Brain (organoid and tissue), 16 donors: ENCODE measurements at places on chromosomes 16 and 17. TPM values are rescaled to one million over a fixed set of nuclear protein-coding genes. Genes with fewer than 3 reads are reported as not detected.

Gene ITGAD
- polyA plus RNA-seq = not detected

Gene CLEC19A
- polyA plus RNA-seq = not detected

Gene CIITA
- polyA plus RNA-seq = 0.75 TPM

Gene BICDL2
- polyA plus RNA-seq = 0.24 TPM

Gene IL17C
- not detected for polyA plus RNA-seq

Gene LGALS9B
- polyA plus RNA-seq = not detected

Gene DHX58
- 4.2 TPM for polyA plus RNA-seq

Gene CPNE7
- 3.7 TPM for polyA plus RNA-seq

Gene GSDMA
- not detected for polyA plus RNA-seq
